ENCODE measurements at places on chromosomes 1 and 21.

- DNase-seq, result peak; percentile 55
- H3K4me3 ChIP-seq, result peak overlapping the region; percentile 90
- H3K27ac ChIP-seq, result peak overlapping the region; percentile 93
Measured at GRCh38 chr21:29072873-29073221, 601 bp downstream of the CCT8 start.

GRCh38 chr1:111671852-111672251 lies 52.3 kb downstream of the RAP1A start:
- H3K4me1 ChIP-seq, result peaks cover 4% of the 10 kb centered on the region
- peaks cover 2% of the 10 kb centered on the region for H3K36me3 ChIP-seq
- H3K27ac ChIP-seq, result no peak overlapping the region
- no peak for DNase-seq
- no peaks in the 10 kb centered on the region for H3K27me3 ChIP-seq
- no peak overlapping the region for H3K4me3 ChIP-seq

DNA sequence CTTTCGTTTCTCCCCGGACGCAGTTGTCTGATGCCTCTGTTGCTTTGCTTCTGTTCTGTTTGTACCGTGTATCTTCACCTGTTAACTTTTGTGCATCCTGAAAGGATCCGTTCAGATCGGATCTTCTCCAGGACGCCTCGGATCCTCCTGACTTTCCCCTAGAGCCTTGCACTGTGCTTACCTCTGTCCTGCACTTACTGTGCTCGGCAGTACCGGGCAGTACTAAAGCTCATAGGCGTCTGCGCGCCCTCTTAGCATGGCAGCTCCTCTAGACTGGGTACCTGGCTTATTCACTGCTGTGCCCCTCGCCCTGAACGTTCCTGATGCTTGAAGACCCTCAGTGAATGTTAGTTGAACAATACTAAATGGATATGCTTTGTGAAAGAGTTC lies 934 bp downstream of the SCP2 start:
- no peaks in the 10 kb centered on the region for H3K36me3 ChIP-seq
- peak overlapping the region; percentile 84 for H3K4me3 ChIP-seq
- H3K27ac ChIP-seq, result peak overlapping the region; percentile 71

- DNase-seq, result no peak
- H3K27ac ChIP-seq, result no peak overlapping the region
Measured at GRCh38 chr1:182135946-182136345, 74.4 kb upstream of the ZNF648 start.

- H3K36me3 ChIP-seq, result peaks cover 12% of the 10 kb centered on the region
- H3K4me1 ChIP-seq, result peaks cover 2% of the 10 kb centered on the region
- no peaks in the 10 kb centered on the region for H3K27me3 ChIP-seq
- H3K27ac ChIP-seq, result no peak overlapping the region
- no peak overlapping the region for H3K4me3 ChIP-seq
Measured at GRCh38 chr1:33295450-33296081, 25.3 kb downstream of the A3GALT2 start.

DNA sequence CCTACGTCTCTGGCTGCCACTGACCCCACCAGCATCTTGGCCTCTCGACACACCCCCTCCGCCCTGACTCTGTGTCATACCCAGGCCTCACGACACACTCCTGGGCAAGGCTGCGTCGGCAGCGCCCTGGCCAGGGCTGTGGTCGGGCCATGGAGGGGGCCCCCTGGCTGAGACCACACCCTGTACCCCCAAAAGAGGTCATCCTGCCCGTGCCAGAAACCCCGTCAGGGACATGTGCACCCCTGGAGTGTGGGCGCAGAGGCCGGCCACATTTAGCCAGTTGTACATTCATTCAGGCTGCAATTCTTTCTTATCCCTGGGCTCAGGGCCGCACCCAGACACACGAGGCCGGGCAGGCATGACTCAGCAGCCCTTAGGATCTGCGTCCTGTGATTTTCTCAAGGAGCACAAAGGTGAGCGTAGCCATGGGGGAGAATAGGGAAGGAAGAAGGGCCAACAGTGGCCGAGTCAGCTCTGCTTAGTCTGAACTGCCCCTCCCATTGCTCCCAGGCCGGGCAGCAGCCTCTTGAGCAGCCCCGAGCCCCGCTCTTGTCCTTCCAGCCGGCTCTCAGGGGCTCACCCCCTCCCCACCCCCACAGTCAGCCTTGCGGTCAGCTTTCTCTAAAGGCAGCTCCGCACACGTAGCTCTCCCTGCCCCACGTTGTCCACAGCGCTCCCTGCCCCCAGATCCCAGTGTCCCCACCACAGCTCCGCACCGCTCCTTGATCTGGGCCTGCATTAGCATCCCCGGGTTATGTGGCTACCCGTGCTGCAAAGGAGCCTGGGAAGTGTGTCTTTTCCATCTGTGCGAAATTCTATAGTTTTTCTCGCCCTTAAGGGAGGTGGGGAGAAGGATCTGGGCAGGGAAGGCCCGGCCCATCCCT lies 7.9 kb downstream of the CSTB start:
- no peaks in the 10 kb centered on the region for H3K4me1 ChIP-seq
- DNase-seq, result peak; percentile 88
- no peak overlapping the region for H3K4me3 ChIP-seq
- peaks cover 2% of the 10 kb centered on the region for H3K36me3 ChIP-seq

DNA sequence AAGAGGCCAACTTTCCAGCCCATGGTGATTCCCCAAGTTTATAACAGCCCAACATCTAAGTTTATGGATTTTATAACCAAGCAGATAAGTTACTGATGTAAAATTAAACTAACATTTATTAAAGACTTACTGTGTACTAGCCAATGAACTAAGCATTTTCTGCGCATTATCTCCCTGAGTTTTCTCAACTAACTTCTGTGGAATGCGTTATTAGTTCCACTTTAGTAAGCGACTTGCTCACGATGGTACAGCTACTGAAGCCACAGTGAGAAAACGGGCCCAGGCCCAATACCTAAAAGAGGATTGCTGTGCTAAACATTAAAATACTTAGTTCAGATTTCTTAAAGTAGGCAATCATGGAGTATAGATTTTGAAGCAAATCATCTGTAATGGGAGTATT lies 61.0 kb downstream of the ZBTB18 start:
- no peaks in the 10 kb centered on the region for H3K4me1 ChIP-seq
- no peak for DNase-seq
- H3K36me3 ChIP-seq, result no peaks in the 10 kb centered on the region
- H3K27ac ChIP-seq, result no peak overlapping the region

- no peaks in the 10 kb centered on the region for H3K27me3 ChIP-seq
- H3K36me3 ChIP-seq, result no peaks in the 10 kb centered on the region
- DNase-seq, result no peak
- no peaks in the 10 kb centered on the region for H3K4me1 ChIP-seq
- no peak overlapping the region for H3K27ac ChIP-seq
Measured at GRCh38 chr1:22908880-22909426, 63.7 kb downstream of the LACTBL1 start.

DNA sequence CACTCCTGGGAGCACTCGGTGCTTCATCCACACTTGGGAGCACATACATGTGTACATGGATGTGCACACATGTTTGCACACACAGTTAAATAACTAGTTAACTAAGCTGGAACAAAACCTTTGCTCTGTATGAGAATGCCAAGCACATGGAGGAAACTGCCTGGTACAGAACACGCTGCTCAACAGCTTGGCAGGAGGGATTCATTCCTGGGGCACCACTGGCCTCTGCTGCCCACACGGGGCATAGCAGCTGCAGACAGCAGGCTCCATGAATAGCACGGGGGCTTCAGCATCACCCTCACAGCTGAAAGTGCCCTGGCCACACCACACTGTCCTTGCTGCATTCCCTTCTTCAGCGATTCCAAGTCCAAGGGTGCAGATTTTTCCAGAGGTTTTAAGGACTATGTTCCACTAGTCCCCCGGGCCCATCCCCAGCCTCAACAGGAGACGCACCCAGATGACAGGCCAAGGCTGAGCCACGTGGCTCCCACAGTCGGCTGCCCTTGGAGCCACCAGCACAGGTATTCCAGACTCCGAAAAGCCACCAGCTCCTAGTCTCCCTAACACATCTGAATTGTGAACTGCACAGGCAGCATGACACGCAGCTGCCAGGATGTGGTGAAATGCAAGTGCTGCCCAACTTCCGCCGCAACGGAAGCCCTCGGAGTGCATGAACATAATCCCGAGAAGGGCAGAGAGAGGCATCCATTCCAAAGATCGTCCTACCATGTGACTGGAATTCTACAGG lies 16.9 kb downstream of the NPHP4 start:
- peak; percentile 63 for DNase-seq
- H3K36me3 ChIP-seq, result no peaks in the 10 kb centered on the region
- peaks cover 3% of the 10 kb centered on the region for H3K4me1 ChIP-seq
- H3K27me3 ChIP-seq, result no peaks in the 10 kb centered on the region
- no peak overlapping the region for H3K27ac ChIP-seq

GRCh38 chr1:213953806-213954205 lies 34.0 kb upstream of the PROX1 start:
- H3K27me3 ChIP-seq, result no peaks in the 10 kb centered on the region
- no peak for DNase-seq
- H3K36me3 ChIP-seq, result no peaks in the 10 kb centered on the region
- no peaks in the 10 kb centered on the region for H3K4me1 ChIP-seq
- H3K27ac ChIP-seq, result no peak overlapping the region

DNA sequence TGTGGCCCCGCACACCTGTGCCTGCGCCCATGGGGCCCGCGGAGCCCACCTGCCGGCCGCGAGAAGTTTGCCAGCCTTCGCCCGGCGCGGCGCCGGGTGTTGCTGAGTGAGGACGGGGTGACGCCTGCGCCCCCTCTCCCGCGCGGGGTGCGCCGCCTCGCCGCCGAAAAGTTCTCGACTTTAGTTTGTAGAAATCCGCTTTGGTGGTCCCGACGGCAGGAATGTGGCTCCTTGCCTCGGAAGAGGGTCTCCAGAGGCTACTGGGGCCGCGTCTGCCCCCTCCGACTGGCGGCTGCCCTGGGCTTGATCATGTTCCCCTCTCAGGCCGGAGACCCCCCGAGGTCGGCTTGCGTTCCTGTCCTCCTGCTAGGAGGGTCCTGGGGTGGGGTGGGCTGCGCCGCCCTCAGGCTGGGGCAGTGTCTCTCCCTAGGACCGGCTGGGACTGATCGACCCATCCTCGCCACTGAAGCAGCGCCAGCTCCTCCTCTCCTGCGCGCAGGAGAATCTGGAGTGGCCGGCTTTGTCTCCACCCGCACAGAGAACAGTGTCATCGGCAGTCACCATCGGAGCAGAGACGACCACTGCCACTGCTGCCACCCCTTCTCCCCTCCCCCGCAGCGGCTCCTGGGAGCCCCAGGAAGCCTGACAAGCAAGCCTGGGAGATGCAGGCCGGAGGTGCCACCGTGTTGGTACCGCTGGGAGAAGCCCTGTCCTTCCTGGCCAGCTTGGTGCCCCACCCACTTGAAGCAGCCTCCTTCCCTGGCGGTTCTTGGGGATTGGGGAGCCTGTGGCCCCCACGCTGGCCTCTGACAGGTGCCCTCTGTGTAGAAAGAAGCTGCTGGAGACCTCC lies 553 bp upstream of the SLC30A2 start:
- no peak for DNase-seq
- H3K4me1 ChIP-seq, result peaks cover 11% of the 10 kb centered on the region
- H3K27ac ChIP-seq, result no peak overlapping the region
- peak overlapping the region; percentile 61 for H3K4me3 ChIP-seq
- H3K27me3 ChIP-seq, result peaks cover 23% of the 10 kb centered on the region

Data from kidney (tissue), 22 donors.